Fibroblast of mammary gland (primary cell): ENCODE measurements at places on chromosomes 7 and 10.

DNA sequence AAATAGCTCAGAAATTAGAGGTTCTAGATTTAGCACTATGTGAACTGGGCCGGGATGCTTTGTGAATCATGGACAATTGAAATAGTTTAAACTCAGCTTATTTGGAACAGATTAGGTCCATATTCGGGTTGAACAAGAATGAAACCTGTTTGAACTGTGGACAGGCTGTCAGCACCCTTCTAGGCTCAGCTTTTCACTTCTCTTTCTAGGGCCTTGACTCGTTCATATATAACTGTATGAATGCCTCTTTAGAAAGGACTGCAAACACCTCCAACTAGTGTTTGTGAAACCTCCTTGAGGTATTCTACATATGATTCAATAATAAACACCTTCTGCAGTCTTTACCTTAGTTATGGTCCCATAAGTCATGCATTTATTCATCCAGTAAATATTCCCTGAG is 115.6 kb downstream of the REEP3 start:
- DNase-seq = no peak

DNA sequence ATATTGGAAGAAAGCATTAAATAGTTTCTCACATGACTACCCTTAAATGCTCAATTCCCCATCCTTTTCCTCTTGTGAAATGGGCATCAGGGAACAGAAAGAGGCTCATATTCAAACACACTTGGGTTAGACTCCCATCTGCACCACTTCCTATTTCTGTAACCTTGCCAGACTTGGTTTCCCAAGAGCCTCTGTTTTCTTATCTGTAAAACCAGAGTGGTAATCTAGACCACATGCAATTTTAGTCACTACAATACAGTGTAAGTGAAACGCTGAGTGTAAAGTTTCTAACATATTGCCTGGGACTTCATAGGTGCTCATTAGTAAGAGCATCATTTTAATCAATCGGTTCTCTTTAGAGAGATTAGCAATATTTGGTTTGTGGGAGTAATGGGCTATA is 136.3 kb downstream of the SORCS1 start:
- no peak for DNase-seq

DNA sequence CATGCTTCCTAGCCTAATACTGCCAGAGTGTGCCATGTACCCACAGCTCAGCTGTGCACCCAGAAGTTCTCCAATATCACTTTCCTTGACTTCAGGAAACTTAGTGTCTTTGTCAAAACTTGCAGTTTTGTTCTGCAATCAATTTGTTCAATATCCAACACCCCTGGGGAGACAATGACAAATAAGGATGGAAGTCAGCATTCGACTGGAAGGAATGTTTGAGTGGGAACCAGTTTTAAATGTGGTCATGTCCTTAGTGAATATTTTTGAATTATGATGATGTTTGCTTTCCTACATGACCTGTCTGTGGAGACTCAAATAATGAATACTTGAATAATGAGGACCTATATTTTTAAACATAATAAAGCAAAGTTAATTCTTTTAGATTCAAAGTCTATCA is 112.0 kb downstream of the ANK3 start:
- DNase-seq = no peak

- no peak for DNase-seq
These were observed 2.9 kb upstream of the TMEM225B start for GRCh38 chr7:99594948-99595745.

DNA sequence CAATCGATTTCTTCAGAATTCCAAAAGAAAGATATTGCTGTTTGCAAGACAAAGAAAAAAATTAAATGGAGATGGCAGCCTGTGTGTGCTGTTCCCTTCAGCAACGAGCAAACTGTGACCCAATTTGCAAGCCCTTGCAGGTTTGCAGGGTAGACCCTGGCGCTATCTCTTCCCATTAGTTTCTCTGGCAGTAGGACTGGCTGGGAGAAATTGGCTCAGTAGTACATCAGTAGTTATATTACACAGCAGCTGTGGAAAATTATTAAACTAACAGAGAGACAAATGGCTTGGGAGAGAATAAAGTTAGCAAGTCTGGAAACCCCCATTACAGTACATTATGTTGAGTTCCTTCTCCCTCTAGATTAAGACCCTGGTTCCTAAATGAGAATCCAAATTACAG is 116.4 kb upstream of the ITGB1 start:
- DNase-seq = no peak

GRCh38 chr7:66033471-66034385 is 41.9 kb upstream of the ASL start:
- peak; percentile 67 for DNase-seq

DNA sequence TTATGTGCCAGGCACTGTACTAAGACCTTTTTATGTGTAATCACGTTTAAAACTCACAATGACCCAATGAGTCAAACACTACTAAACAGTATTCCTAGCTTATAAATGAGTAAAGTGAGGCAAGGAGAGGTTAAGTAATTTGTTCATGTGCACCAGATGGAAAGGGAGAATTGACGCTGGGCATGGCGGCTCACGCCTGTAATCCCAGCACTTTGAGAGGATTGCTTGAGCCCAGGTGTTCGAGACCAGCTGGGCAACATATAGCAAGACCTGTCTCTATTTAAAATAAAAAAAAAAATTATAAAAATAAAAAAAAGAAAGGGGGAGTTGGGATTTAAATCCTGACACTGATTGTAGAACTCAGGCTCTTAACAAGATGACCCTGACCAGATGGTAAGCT is 46.7 kb upstream of the DLG5 start:
- DNase-seq = no peak

DNA sequence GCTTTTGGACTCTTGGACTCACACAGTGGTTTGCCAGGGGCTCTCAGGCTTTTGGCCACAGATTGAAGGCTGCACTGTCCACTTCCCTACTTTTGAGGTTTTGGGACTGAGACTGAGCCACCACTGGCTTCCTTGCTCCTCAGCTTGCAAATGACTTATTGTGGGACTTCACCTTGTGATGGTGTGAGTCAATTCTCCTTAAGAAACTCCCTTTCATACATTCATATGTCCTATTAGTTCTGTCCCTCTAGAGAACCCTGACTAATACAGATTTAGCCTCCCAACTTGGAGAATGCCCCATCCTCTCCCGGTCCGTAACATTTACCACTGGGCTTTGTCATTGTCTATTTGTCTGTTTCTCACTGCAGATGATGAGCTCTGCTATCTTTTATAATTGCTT is 52.8 kb upstream of the CUL1 start:
- no peak for DNase-seq

GRCh38 chr10:70694418-70695141 is 22.3 kb downstream of the ADAMTS14 start:
- DNase-seq = peak; percentile 97

- no peak for DNase-seq
These were observed 260.5 kb upstream of the PITRM1 start for GRCh38 chr10:3433131-3433530.

GRCh38 chr7:143882604-143883078 is 19.3 kb downstream of the TCAF1 start:
- DNase-seq = peak; percentile 59

DNA sequence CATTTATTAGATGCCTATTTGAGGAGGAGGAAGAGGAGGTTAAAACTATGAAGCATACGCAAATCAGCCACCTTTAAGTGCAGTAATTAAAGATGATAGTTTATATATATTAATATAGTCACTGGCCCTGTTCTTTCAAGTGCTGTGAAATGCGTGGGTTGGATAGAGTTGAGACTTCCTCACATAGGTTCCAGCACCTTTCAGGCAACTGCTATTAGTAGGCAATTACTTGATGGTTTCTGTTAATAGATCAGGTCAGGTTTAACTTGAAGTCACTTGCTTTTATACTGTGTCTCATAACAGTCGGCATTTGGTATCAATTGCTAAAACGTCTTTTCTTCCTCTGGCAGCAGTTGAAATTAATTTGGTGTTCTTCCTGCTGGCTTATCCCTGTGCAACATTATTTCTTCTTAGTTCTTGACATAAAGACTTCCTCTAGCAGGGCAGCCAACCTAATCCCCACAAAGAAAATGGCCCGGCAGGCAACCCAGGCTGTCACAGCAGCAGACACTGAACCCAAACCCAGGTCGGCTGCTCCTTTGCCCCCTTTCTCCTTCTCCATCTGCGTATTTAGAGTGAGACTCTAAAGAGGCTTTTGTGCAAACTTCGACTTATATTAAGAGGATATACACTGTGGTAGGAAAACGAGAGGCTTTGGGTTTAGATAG is 35.3 kb upstream of the BET1 start:
- DNase-seq = no peak

DNA sequence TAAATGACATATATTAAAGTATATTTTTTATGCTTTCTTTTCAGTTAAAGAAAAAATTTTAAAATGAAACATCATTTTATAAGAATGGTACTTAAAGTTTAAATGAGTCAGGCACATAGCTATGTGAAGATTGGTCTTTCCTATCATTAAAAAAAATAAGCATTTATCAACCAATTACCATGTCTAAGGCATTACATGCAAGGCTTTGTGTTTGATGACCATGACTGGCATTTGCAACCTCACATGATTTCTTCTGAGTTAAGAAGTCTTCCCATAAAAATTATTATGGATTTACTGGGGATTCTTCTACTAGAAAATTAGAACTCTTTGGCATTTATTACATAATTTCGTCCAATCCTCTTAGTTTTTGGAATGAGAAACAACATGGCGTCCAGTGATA is 776.1 kb downstream of the MAGI2 start:
- no peak for DNase-seq

GRCh38 chr10:70758757-70759514 is 26.2 kb downstream of the TBATA start:
- DNase-seq = peak; percentile 77

GRCh38 chr10:47451273-47451997 is 32.5 kb downstream of the ANXA8 start:
- DNase-seq = no peak

DNA sequence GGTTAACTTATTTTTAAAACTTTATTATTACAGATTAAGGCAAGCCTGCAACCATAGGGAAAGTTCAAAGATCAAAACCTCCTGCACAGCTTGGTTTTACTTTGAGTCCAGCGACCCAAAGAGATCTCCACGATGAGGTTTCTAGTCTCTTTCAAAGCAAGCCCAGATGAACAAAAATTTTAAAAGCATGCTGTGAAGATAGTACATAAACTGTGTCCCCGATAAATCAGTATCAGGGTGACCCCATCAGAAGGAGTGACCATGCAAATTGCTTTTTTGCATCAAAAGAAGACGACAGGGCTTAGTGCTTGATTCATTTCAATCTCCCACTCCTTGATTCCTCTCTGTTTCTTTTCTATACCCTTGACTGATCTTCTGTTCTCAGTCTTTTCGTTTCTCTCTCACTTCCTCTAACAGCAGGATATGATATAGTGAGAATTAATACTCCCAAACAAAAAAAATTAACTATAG is 16.0 kb upstream of the DNTT start:
- no peak for DNase-seq

- no peak for DNase-seq
These were observed 4.0 kb downstream of the INPP5A start for GRCh38 chr10:132541601-132542011.

DNA sequence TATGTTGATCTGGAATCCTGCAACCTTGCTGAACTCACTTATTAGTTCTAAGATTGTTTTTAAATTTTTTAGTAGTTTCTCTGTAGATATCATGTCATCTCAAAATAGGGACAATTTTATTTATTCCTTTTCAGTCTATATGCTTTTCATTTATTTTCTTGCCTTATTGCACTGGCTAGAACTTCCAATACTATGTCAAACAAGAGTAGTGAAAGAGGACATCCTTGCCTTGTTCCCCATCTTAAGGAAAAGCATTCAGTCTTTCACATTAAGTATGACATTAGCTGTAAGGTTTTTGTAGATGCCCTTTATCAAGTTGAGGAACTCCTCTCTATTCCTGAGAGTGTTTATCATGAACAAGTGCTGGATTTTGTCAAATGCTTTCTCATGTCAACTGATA is 77.8 kb downstream of the TBXAS1 start:
- DNase-seq = no peak

DNA sequence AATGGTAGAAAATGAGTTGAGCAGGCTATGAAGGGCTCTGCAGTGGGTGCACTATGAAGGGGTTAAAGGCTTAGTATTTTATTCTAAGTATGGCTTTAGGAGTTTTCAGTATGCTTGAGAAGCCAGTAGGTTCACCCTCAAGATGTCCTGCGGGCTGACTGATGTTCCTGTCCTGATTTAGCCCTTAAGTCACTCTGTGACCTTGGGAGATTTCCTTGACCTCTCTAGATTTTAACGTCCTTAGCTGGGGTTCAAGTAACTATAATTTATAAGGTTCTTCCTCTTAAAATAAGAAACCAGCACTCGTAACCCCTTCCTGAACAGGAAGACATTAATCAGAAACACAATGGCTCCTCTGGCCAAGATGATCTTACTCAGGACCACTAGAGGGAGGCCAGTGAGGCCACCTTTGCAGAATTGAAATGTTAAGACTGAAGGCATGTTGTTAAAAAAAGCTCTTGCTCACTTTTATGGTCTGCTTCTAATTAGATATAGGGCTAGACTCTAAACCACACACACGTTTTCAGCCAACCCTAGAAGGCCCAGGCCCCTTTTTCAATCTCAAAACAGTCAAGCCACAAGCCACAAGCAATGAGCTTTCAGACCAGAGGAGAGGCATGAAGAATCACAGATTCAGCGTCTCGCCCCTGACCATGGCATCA is 41.9 kb downstream of the CDK1 start:
- peak; percentile 73 for DNase-seq

DNA sequence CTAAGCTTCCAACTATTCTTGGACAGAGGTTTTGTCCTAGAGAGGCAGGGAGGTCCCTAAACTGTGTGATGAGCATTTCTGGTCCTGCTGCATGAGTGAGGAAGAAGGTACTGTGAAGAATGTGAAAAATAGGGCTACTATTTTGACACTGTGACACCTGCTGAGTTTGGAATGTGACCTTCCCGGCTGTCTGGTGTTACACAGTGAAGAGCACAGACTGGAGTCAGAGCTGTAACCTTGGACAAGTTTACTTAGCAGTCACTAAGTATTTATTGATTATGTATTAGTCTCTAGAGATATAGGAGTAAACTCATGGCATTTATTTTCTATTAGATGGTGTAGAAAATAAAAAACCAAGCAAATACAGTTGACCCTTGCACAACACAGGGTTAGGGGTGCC is 12.3 kb downstream of the GOLGA7B start:
- no peak for DNase-seq

- no peak for DNase-seq
These were observed 67.2 kb upstream of the THSD7A start for GRCh38 chr7:11899247-11899646.

DNA sequence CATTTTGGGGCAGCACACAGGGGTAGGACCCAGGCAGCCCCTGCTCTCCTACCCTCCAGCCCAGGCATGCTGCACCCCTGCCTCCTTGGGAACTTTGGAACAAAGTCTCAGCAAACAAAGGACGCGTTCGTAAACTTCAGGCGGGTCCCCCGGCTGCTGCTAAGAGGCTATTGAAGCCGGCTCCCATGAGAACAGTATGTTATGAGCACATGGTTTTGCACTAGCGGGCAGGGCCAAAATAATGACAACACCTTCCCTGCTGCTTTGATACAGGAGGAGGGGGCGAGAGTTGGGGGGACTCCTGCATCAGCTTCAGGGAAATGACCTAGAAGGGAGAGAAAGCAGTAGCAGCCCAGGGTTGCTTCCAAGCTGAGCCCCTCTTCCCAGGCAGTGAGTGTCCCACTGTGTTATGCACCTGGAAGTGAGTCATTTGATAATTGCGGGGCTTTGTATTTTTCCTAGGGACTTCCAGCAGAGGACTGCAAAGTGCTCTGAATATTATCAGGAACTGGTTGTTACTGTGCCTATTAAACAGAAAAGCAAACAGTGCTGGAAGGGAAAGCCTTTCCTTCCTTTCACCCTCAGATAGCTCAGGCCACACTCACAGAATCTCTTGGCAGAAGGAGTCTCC is 6.9 kb downstream of the ITPRIP start:
- DNase-seq = peak; percentile 81
